ELR (cell line): ENCODE measurements at places on chromosomes 11 and 22.
A peak's percentile ranks its signal among the peaks of the same experiment; 100 is the strongest.

DNA sequence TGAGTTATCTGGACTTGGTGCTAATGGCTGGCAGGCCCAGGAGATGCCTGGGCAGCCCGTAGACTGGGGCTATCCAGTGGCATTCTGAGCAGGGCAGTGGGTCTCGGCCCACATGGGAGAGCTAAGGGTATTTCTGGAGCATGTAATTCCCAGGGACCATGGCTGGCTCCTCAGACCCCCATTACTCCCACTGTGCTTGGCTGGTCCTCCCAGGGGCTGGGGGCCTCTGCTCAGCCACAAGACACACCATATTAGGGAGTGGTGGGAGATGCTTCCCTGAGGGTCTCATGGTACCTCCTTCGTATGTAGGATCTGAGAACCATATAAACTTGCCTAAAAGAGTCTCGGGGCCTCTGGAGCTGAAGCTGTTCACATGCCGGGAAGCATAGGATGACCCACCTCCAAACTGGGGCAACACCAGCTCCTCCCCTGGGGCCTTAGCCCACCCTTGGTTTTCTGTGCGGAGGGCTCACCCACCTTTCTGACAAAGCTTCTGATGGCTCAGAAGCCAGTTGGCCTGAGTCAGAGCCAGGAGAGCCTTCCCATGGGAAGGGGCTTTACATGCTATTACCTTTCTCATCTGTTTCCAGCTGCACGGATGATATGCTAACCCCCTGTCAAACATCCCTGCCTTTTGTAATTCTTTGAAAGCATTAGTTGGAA lies 9.5 kb upstream of the FTH1 start:
- DNase-seq, result no peak

- no peak for DNase-seq
These were observed 237.3 kb upstream of the CADM1 start for GRCh38 chr11:115741376-115742107.

DNA sequence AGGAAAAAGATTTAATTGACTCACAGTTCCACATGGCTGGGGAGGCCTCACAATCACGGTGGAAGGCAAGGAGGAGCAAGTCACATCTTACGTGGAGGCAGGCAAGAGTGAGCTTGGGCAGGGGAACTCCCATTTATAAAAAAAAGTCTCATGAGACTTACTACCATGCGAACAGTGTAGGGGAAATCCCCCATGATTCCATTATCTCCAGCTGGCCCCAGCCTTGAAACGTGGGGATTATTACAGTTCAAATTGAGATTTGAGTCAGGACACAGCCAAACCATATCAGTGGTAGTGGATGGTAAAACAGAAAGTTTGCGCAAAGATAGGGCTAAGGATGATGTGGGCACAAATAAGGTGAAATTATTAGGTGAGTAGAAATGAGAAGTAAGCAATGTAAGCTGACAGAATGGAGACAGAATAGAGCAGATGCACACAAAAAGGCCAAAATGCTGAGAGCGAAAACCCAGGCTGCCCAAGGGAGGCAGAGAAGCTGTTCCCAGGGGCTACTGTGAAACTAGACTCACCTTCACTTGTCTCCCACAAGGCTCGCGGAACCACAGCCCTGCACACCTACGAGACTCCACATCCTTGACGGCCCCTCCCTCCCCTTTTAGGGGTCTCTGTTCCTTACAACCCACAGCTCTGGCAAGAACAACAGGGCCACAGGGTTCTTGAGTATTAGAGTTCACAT lies 377.6 kb downstream of the CADM1 start:
- DNase-seq, result no peak

DNA sequence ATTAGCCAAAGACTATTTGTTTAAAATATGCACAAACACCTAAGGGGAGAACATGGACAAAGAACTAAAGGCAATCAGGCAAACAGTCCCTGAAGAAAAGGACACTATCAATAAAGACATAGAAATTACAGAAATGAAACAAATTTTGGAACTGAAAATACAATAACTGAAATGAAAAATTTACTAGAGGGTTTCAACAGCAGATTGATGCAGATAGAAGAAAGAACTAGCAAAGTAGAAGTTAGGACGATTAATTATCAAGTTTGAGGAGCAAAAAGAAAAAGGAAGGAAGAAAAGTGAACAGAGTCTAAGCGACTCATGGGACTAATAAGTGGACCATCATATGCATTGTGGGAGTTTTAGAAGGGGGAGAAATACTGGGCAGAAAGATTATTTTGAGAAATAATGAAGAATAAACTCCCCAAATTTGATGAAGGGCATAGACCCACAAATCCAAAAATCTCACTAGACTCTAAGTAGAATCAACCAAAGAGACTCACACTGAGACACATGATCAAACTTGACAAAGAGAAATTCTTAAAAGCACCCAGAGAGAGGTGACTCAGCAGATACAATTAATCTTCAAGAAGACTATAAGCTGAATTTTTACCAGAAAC lies 62.9 kb downstream of the JAM3 start:
- peak; percentile 10 for DNase-seq

DNA sequence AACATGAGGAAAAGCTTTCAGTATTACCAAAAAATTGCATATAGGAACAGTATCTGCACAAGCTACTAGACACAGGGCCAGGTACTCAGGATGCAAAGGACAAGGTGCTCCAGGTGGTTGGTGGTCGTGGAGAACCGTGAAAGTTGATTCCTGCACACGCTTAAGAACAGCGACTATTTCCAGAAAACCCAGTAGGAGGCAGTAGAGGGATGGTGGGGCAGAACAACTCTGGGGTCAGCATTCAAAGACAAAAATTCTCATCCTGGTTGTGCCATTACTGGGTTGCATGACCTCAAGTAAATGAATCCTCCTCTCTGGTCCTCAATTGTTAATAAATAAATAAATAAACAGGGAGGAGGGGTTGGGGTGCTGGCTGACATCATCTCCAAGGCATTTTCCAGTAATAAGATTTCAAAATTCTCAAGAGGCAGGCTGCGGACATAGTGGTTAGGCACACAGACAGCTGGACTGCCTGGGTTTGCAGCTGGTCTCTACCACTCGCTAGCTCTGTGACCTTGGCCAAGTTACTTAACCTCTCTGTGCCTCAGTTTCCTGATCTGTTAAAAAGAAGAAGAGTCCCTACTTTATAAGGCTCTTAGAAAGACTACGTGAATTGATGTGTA lies 89.6 kb downstream of the ISX start:
- no peak for DNase-seq

GRCh38 chr11:65432686-65433582 lies 10.3 kb downstream of the NEAT1 start:
- peak; percentile 64 for DNase-seq

DNA sequence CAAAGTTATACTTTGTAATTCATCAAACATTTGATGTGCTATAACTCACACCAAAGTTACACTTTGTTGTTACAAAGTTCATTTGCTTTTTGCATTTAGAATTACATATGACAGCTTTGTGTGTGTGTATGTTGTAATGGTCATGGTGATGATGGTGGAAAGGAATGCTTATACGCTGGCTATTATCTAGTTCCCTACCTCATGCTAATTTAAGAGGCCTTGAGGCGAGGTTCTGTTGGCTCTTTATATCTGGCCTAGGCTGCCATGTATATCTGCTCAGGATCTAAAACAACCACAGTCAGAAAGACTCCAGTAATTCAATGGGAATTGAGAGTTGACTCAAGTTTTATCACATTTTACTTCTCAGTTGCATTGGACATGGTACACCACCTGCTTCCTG lies 123.4 kb downstream of the SLC17A6 start:
- DNase-seq, result no peak
